ENCODE measurements at places on chromosomes 3 and 15. TPM values are rescaled to one million over a fixed set of nuclear protein-coding genes. Genes with fewer than 3 reads are reported as not detected.

CLRN1 gene
- not detected for total RNA-seq

AHSG gene
- not detected for total RNA-seq

TBC1D23 gene
- total RNA-seq = 53.5 TPM

OR5K2 gene
- not detected for total RNA-seq

BFSP2 gene
- not detected for total RNA-seq

SKOR1 gene
- total RNA-seq = under 0.01 TPM

ROBO1 gene
- 71.7 TPM for total RNA-seq

OCA2 gene
- total RNA-seq = not detected

POPDC2 gene
- total RNA-seq = 0.15 TPM

DAZL gene
- total RNA-seq = not detected

ATP13A5 gene
- total RNA-seq = not detected

CCDC39 gene
- not detected for total RNA-seq

MCCC1 gene
- total RNA-seq = 13.7 TPM

ST3GAL6 gene
- 3.0 TPM for total RNA-seq

EIF4G1 gene
- total RNA-seq = 290 TPM

IQCF5 gene
- not detected for total RNA-seq

FSD2 gene
- not detected for total RNA-seq

GOLGA6L10 gene
- total RNA-seq = 0.35 TPM

INSYN1 gene
- total RNA-seq = 0.45 TPM

GOLGA6L7 gene
- not detected for total RNA-seq

TGFBR2 gene
- 216 TPM for total RNA-seq

SH2D7 gene
- not detected for total RNA-seq

NPAP1 gene
- total RNA-seq = not detected

GCHFR gene
- total RNA-seq = 1.5 TPM

ABHD14A gene
- total RNA-seq = 13.1 TPM

CLDN16 gene
- not detected for total RNA-seq

ARGFX gene
- not detected for total RNA-seq

CCDC12 gene
- 27.3 TPM for total RNA-seq

C3orf18 gene
- total RNA-seq = 8.4 TPM

OR5H14 gene
- not detected for total RNA-seq

ZDHHC23 gene
- total RNA-seq = 0.70 TPM

XRN1 gene
- total RNA-seq = 17.4 TPM

AGBL1 gene
- not detected for total RNA-seq

FXR1 gene
- total RNA-seq = 219 TPM

KBTBD13 gene
- total RNA-seq = not detected

STARD9 gene
- total RNA-seq = 1.6 TPM

HIGD2B gene
- total RNA-seq = not detected

DYNLT2B gene
- 10.4 TPM for total RNA-seq

TM4SF4 gene
- 1.2 TPM for total RNA-seq

CORO2B gene
- 11.2 TPM for total RNA-seq

ACAD11 gene
- total RNA-seq = 41.2 TPM

LOXL1 gene
- 130 TPM for total RNA-seq

Data from smooth muscle cell of the coronary artery (primary cell).